ENCODE measurements at places on chromosomes 3 and 15. TPM values are rescaled to one million over a fixed set of nuclear protein-coding genes. Genes with fewer than 3 reads are reported as not detected.

GRCh38 chr15:64770626-64771025 is 4.8 kb downstream of the RBPMS2 start:
- no peak for DNase-seq

DNA sequence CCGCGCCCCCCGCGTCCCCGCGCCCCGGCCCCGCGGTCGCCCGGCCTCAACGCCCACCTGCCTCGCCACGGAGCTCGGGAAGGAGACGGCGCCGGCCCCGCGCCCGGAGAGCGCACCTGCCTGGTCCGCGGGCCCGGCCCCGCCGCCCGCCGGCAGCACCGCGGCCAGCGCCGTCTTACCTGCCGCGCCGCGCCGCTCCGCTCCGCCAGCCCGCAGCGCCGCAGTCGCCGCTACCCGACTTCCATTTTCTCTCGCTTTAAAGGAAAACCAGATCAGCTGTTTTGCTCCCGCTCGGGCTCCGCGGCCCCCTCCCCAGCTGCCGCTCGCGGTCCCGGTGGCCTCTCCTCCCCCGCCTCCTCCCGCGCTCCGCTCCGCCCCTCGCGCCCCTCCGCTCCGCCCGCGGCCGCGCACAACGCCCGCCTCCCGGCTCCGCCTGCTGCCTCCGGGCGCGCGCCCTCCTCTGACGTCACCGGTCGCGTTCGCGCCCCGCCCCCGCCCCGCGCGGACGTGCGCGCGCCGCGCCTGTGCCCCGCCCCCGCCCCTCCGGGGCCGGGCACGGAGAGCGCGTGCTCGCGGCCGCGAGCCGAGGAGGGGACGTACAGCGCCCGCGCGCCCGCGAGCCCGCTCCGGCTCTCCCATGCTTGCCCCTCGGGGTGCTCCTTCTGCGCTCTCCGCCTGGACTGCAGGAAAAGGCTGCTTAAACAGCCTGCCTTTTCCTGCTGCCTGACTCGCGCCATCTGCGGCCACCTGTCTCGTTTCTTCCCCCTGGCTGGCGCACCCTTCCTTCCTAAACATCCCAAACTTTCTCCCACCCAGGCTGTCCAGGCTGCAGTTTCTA is 159.8 kb upstream of the CHRNA7 start:
- peak; percentile 90 for DNase-seq

DNA sequence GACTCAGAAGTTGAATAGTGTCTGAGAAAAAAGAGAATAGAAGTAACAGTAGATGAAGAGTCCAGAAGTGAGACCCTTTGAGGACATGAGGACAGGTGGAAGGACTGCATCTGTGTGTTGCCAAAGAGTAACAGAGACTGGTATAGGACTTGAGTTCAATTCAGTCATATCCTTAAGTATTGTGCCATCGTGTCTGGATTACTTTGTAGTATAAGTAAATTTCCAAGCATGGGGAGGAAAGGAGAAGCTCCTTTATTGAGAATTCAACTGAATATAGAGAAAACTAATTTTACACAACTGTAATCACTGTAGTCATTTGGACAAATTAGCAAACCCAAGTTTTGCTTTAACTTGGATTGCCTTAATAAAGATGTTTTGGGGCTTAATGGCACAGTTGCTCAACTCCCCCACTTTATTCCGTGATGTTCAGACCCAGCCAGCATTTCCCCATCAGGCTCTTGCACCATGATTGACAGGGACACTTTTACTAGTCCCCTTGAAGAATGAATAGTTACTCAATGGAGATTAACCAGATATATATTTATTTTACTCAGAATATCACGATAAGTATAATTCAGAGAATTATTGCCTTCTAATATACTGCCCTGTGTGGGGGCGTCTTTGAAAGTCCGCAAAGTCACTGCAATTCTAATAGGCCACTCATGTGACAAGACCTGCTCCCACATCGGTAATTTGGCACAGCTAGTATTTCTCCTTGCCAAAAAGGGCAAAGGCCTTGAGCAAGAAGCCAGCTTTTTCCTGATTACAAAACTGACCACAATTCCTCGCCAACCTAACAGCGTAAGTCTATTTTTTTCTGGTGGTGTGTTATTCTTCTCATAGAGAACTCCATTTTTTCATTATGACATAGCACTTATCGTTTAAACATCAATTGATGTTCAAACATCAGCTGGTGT is 61.3 kb downstream of the PPARG start:
- DNase-seq: peak; percentile 16

- no peak for DNase-seq
Observed at GRCh38 chr3:196627918-196628231, 11.6 kb upstream of the NRROS start.

- DNase-seq: no peak
Observed at GRCh38 chr15:65361708-65362459, 15.9 kb downstream of the IGDCC3 start.

DNA sequence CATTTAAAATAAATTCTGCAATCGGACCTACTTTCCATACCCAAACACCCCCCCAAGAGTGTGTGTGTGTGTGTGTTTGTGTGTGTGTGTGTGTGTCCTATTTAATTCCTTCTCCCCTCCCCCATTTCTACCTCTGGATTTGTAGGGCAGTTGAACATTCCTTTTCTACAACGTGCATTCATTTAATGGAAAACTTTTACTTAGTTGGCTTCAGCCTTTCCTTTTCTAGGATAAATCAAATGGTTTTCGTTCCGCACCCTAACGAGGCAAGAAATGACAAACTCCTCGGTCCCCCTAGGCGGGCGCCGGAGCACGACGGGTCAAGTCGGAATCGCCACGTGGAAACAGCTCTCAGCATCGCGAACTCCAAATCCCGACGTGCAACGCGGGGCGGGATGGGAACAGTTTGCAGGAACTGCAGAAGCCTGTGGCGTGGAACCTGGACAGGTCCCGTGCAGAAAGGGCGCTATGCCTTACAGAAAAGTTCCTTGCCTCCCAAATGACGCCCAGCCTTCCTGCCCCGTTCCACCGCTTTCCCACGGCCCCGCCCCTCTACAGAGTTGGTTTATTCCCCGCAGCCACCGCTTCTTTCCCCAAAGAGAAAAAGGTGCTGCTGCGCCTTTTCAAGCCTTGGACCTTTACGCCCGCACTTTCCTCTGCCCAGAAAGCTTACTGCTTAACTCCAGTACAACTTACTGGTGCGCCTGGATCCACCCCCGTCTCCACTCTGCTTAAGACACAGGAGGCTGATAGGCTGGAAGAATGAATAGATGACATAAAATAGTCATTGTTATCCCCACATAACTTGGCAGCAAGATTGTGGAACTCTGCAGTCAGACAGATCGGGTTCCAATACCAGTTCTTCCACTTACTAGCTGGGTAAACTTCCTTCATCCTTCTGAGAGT is 1.1 kb upstream of the EIF2B5 start:
- peak; percentile 91 for DNase-seq

DNA sequence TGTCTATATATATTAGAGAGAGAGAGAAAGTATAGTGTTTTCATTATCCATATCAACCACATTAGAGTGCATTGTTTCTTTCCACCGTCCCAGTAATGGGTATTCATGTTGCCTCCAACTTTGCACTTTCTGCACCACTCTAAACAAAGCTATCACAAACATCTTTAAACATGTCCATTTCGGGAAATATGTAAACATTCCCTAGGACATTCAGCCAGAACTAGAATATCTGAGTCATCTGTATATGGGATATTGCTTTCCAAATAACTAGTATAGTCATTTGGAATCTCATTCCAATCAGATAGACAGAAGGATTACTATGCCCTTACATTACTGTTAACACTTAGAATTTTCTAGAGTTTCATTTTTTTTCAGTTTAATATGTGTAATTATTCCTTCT is 914.9 kb upstream of the EPHA6 start:
- no peak for DNase-seq

Gene SLC22A14
- total RNA-seq: 0.39 TPM

Measured in Daoy (cell line).